Stimulated activated CD8-positive, alpha-beta memory T cell treated with anti-CD3 and anti-CD28 coated beads, Interleukin-4, amount 100 ng/mL, for 4 hours (primary cell): ENCODE measurements at places on chromosomes 3 and 15.

GRCh38 chr3:119350114-119350513 is 55.9 kb downstream of the ARHGAP31 start:
- no peak for DNase-seq

DNA sequence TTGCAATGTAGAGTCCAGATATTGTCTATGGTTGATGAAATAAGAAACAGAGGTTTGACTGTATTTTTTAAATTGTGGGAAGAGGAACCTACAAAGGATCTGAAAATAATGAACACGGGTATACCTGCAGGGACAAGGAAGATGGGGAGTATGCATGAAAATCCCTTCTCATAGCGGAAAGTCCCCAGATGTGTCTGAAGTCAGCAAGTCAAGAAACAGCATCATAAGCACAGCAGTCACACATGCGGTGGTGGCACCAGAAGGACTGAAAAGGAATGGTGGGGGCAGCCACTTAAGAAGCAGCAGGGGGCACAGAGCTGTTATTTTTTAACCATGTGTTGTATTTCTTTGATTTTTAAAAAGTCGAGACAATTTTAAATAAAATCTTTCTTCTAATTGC is 4.7 kb downstream of the MRPS11 start:
- no peak for DNase-seq

- DNase-seq, result no peak
These were observed 174.5 kb downstream of the OPA1 start for GRCh38 chr3:193767353-193768069.

DNA sequence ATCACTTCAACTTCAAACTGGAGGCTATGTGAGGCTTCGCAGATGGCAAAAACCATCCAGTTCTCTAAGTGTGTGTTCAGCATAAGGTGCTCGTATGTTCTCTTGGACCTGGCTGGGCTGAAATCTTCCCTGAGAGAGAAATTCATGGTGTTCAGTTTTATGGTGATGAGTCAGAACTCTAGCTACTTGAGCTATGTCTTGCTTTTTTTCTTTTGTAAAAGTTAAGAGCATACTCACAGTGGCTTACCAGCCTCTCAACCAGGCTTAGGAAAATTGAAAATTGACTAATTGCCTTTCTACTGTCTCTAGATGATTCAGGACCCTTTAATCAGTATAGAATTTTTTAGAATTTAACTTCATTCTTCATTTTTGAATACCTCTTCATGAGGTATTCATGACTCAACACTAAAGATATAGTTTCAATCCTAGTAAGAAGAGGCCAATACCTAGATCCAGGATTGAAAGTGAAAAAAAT is 617.5 kb downstream of the TBL1XR1 start:
- no peak for DNase-seq

DNA sequence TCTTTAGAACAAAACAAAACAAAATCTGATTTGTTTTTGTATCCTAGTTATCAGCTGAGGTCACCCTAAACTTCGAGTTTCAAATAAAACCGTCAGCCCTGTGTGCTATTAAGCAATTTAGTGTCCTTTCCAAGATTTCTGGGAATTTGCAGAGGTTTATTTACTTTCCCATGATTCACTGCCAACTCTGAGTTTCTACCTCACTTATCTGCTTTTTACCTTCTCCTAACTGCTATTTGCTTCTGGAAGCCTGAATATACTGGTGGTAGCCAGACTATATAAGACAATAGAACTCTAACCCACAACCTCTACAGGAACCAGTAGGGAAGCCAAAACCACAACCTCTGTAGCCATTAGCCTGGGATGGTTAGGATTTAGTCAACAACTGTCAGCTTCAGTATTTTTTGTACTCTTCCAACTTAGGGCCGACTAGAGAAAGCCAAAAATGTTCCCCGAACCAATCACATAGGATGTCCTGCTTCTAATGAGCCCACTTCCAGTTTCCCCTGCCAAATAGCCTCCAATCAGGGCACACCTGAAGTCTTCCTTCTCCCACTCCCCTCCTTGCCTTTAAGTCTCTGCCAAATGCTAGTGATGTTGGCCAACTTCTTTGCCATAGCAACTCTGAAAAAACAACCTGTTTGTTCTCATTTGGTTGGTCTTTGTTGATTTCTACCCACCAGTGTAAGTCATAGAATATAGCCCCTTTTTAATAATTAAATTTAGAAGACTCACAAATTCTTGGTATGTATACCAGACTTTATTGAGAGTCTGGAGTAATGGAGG is 273.1 kb downstream of the ULK4 start:
- DNase-seq, result no peak

GRCh38 chr3:184479426-184480126 is 82.0 kb upstream of the EPHB3 start:
- no peak for DNase-seq

DNA sequence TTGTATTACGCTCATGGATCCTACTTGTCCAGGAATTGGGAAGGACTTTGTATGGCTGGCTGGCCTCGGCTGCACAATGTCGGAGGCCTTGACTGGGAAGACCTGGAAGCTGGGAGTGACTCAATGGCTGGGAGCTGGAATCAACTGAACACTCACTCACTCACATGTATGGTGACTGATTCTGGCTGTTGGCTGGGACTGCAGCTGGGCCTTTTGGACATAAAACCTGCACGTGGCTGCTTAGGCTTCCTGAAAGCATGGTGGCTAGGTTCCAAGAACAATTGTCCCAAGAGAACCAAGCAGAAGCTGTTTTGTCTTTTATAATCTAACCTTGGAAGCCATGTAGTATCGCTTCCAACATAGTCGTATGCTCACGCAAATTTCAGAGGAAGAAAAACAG is 38.0 kb upstream of the CMTM8 start:
- no peak for DNase-seq

DNA sequence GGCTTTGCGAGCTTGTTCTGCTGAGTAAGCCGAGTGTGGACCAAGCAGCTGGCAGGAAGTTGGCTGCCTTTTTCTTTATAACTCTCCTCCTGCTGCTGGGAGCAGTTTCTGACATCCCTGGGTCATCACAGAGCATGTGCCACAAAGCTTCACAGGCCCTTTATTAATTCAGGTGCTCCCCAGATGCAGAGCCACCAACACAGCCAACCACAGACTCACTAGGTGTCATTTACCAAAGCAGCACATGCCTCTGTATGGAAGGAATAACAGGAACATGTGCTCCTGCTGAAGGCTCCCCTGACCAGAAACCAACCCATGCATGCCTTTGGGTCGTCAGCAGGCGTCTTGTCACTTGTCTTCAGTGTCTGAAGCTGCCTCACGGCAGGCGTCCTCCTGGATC is 152.5 kb downstream of the ADAMTS17 start:
- no peak for DNase-seq

DNA sequence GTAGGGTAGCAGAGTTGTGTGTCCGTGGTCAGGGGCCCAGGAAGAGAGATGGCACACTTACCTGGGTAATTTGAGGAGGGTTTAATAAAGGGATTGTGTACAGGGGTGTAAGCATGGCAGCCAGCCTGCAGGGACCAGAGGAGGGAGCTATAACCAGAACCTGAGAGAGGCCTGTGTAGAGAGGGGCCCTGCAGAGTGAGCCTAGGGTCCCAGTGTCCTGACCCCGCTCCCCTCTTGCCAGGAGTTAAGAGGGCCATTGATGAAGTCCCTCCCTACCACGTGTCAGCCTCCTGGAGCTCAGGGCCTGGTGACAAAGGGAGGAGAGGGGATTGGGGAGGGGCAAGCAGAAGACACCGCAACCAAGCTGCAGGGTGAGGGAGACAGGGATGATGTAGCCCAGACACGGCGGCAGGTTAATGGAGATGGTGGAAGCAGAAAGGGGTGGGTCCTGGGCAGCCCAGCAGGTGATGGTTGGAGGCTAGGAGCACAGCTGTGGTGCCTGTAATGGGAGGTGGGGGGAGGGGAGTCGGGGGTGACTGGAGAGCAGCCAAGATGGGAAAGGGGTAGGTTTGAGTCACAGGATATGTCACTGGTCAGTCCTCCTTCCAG is 165.4 kb upstream of the TOPAZ1 start:
- DNase-seq, result no peak

GRCh38 chr3:101577286-101577685 is 3.3 kb downstream of the PCNP start:
- no peak for DNase-seq

GRCh38 chr15:69164807-69165636 is 4.6 kb downstream of the GLCE start:
- DNase-seq, result no peak

DNA sequence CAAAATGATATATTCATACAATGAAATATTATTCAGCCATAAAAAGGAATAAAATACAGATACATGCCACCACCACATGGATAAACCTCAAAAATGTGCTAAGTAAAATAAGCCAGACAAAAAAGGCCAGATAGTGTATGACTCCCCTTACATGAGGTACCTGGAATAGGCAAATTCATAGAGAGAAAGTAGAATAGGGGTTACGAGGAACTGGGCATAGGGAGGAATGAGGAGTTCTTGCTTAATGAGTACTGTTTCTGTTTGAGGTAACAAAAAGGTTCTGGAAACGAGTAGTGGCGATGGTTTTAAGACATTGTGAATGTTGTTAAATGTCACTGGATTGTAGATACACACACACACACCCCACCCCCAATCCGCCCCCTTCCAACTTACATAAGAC is 8.2 kb downstream of the RAF1 start:
- no peak for DNase-seq

GRCh38 chr3:54963641-54964040 is 35.8 kb upstream of the LRTM1 start:
- DNase-seq, result no peak

DNA sequence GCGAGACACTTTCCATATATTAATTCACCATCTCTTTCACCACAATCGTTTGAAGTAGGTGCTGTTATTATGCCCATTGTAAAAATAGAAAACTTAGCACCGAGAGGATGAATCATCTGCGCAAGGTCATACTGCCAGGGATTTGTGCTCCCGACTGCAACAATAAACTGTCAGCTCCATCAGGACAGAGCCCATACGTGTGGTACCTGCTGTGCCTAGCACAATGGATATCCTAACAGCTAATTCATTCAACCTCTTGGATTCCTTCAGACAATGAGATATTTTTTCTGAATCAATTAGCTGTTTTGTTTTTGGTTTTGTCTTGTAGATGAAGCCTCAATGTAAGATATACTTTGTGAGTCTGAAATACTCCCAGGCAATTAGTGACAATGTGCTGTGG is 32.3 kb upstream of the PROK2 start:
- no peak for DNase-seq

GRCh38 chr3:38112378-38112761 is 24.6 kb downstream of the ACAA1 start:
- no peak for DNase-seq

DNA sequence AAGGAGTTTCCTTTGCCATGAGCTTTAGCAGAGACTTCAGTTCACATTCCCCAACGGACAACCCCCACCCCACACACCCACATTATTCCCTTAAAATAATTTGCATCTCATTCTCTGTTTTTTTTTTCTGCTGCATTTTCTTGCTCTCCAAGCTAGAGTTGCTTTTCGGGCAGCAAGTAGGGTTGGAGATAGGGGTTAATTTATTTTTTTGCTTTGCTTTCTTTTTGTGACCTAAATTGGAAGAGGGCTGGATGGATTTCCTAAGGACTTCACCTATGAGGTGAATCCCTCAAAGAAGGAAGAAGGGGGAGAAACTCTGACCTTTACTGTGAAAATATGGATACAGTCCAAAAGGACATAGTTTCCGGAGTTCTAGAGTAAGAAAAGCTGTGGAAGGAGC is 6.6 kb downstream of the SOX2 start:
- DNase-seq, result no peak

DNA sequence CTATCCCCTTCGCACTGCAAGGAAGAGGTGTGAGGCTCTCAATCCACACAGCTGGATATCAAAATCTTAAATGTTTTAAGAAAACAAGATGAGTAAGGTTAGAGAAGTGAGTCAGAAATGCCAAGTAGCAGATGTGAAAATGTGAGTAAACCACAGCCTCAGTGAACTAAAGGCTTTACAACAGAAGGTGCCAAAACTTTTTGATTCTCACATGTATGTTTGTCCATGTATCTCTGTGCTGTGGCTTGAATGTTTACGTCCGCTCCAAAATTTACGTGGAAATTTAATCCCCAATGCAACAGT is 126.8 kb upstream of the PFN2 start:
- DNase-seq, result no peak

DNA sequence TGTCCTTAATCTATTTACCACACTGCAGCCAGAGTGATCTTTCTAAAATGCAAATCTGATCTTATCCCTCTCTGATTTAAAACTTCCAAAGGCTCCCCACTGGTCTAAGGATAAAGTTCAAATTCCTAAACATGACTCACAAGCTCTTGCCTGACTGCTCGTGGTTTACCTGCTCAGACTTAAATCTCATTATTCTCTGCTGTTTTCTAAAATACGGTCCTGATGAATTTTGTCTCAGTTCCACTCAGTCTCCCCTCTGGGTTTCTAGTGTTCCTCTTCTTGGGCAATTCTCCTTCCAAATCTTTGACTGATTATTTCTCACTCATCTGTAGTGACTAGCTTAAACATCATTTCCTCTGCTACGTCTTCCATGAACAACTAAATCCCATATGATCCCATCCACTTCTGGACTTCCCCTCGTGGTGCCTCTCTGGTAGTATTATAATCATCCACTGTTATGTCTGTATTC is 108.3 kb downstream of the P3H2 start:
- DNase-seq, result no peak

DNA sequence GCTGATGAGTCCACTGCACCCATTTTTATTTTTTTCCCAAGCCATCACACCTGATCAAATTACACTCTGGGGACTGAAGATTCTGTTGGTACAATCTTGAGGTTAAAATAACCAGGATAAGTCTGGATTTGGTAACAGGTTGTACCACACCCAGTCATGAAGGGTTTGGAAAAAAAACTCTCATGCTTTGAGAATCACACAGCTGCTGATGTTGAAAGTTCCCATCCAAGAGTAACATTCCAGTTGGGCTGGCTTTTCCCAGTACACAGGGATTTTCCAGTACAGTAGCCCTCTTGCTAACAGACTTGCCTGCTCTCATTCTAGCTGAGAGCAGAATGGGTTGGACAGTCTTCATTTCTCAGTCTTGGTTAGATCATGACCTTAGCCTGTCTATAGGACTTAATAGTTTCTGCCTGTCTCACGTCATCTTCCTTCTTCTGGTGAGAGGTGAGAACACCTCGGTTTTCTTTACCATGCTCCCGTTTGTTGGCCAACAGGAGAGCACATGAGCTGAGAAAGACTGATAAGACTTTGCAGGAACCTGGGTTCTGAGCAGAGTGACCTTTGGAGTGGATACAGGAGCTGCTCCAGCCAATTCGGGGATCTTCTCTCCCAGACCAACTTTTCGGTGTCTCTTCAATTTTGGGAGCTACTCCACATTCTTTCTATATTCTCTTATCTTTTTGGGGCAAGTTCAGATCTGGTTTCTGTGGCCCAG is 300.1 kb upstream of the LYSMD4 start:
- no peak for DNase-seq

DNA sequence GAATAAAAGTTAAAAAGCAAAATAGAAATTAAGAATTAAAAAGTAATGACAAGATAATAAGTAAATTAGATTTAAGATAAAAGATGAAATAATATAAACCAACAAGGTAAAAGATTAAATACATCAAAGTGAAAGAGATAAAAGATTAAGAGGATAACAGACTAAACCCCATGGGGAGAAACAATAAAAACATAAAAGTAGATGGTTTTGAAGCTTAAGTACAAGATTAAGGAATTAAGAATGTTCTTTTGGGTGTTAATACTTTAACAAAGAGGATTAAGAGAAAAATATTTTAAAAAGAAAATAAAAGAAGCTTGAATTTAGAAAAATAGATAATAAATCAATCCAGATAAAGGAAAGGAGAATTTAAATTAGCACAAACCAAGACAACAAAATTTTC is 85.4 kb downstream of the SQOR start:
- no peak for DNase-seq

GRCh38 chr3:45816544-45816943 is 20.2 kb upstream of the SLC6A20 start:
- no peak for DNase-seq

GRCh38 chr3:42699511-42699971 is 3.1 kb downstream of the HHATL start:
- DNase-seq, result no peak
